ENCODE measurements at places on chromosomes 11 and 22.

DNA sequence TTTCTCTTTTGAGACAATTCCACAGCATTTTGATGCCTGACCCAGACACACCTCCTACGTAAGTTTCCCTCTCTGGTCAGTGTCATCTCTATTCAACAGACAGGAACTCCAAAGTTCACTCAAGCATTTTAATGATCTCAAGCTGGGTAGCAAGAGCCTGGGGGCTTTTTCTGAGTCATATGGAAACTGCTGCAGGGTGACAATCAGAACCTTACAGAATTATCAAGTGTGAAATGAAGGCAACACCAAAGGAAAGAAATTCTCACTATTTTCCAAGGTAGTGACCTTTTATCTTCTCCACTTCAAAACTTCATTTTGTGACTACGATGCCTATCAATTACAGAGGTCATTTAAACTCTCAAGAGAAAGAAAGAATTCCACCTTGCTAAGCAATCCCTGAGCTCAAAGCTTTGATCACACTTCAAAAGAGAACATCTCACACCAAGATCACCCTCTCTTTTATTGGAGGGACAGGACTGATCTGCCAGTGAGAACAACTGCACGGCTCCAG is 229.0 kb upstream of the ZC3H12C start:
- DNase-seq = no peak

DNA sequence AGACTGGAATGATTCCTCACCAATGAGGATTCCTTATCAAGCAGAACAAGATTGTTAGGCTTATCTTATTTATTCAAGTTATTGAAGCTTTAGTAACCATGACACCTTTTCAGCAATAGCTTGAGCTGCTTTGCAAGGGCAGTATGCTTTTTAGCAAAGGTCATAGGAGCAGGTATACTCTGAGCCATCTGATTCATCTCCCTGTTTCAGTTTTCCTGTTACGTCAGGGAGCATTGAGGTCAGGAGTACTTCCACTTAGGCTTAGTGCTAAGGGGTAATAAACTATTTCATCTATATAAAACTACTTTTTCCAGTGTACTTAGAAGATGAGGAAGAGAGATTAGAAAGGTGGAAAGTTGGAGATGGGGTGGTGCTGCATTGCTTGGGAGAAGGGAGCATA is 17.7 kb upstream of the ANKRD42 start:
- no peak for DNase-seq

GRCh38 chr11:125239585-125240560 is 75.3 kb downstream of the PKNOX2 start:
- peak; percentile 78 for DNase-seq

GRCh38 chr11:67366546-67366945 is 6.9 kb downstream of the CLCF1 start:
- no peak for DNase-seq

DNA sequence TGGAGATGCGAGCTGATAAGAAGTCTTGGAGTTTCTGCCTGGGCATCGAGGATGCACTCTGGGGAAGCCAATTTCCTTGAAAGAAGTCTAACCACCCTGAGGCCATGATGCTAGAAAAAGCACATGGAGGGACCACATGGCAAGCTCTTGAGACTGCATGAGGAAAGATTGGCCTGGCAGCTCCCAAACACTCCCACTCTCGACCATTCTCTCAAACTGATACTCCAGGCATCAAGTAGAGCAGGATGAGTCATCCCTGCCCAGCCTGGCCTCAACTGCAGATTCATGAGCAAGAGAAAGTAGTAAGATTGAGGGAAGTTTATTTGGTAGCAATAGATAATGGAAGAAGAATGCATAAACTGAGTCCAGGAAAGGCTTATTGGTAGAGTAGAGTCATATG is 194.3 kb downstream of the KIF18A start:
- DNase-seq = no peak

DNA sequence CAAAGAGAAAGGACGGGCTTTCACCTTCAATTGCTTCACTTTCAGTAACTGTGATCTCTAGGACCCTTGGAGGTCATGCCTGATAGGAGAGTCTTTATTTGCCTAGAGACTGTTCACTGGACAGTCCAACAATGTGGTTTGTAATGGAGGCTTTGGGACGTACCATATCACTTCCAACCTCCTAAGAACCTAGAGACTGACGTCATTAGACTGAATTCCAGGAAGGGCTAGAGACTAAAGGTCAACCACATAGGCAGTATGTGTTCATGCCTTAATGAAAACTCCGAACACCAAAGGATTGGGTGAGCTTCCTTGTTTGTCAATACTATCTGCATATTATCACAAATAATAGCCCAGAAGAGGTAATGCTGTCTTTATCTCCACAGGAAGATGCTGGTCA is 53.7 kb upstream of the CNTN5 start:
- no peak for DNase-seq

- peak; percentile 18 for DNase-seq
Observed at GRCh38 chr22:28435140-28435768, 244.4 kb downstream of the TTC28 start.

- peak; percentile 62 for DNase-seq
Observed at GRCh38 chr22:23070418-23071229, at the start of gene GNAZ. Gene GNAZ (plus strand): TSS chr22:23070519. CDS start chr22:23095696, 25,177 bp downstream.

DNA sequence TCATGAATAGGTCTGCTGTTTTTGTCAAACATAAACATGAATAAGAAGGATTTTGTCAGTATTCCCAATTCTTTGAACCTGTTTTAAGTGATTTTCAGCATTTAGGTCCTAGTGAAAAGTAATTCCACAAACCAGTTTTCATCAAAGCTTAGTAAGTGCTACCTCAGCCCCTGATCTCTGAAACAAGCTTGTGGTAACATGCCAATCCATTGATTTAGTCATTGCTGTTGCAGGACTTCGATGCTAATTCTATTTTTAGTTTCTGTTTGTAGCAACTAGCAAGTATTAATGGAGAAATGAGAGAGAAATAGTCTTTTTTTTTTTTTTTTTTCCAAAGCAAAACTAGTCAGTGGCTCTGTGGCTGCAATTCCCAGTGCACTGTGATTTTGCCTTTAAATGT is 91.4 kb downstream of the JRKL start:
- no peak for DNase-seq

GRCh38 chr22:19559956-19560355 is 35.7 kb upstream of the CLDN5 start:
- DNase-seq = no peak

DNA sequence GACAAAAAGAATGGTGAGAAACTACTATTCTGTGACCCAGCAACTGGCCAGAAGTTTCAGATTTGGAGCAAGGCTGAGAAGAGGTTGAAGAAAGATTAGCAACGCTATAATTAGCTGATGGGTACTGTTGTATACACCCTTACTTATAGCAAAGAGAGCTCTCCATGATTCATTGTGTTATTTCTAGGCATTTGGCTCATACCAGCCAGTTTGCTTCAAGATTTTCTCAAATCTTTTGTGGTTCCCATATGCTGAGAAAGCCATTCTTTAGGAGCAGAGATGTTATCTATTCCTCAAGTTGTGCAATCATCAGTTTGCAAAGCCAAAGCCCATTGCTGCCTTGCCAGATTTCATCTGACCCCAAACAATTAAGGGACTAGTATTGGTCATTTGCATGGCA is 179.4 kb downstream of the ETS1 start:
- DNase-seq = no peak

DNA sequence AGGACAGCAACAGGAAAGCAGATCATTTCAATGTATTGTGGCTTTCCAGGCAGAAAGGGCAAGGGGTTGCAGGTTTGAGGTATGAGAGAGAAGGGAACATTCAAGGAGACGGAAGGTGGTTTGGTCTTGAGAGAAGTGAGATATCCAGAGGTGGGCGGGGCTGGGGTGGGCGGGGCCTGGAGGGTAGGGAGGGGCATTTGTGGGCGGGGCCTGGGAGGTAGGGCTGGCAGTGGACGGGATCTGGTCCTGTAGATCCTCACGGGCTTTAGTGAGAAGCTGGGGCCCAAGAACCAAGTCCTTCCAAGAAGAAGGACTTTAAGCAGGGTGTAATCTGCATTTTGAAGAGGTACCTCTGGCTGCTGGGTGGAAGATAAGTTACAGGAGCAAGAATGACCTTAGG is 199.2 kb downstream of the MN1 start:
- DNase-seq = peak; percentile 50

DNA sequence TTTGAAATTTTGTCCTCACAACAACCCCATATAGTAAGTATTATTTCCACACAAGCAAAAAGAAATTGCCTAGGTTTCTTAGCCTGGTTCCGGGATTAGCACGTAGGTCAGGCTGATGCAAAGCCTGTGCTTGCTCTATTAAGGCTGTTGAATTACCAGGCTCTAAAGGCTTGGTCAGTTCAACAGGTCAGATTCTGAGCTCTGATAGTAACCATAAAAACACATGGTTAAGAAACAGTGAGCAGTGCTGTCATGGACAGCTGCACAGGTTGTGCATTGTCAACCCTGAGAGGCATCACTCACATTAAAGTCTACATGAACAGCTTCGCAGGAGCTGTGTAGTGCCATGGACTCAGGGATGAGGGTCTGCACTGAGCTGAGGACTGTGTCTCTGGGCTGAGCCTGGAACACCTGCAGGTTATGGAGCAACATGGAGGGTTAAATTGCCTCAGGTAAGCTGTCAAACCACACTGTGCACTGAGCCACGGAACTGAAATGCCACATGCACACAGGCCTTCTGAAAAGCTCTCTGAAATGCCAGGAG is 98.0 kb downstream of the PIWIL4 start:
- DNase-seq = no peak
